ENCODE measurements at places on chromosomes 13 and 19.

DNA sequence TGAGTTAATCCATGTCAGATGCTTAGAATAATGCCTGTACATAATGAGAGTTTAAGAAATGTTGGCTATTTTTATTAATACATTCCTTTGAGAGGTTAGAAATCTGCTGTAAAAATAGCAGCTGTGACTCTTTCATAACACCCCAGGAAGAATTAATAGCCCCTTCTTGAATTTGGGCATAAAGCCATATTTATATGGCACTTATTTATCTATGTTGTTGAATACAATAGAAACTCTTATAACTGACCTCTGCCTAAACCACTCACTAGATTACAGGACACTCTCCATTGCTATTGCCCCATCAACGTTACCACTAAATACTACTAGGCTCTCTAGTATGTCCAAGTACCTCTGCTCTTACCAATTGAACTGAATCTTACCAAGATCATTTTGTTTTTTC, 16.3 kb downstream of the NEK5 start:
- no peak for DNase-seq

- no peak for DNase-seq
These were observed 134.5 kb upstream of the TMTC4 start for GRCh38 chr13:100809129-100809390.

GRCh38 chr13:46006688-46007452, 45.7 kb downstream of the ZC3H13 start:
- DNase-seq: no peak

DNA sequence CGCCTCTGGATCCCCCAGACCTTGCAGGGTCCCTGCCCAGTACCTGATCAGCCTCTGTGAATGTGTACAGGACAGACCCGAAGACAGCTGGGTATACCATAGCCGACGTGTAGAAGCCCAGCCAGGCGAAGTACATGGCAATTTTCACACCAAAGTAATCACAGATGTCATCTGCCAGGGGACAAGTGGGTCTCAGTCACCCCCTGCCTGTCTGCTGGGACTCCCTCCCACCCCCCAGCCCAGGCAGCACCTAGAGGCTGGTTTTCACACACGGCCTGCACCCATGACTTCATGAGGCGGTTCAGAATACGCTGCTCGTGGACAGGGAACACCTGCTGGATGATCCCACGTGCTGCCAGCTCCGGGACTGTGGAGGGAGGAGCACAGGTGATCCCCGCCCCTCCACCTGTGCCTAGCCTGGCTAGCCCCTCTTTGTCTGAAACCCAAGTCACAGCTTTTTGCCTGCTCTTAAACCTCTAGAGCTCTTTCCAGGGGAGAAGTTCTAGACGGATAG, 3.6 kb downstream of the ANO8 start:
- DNase-seq: no peak

DNA sequence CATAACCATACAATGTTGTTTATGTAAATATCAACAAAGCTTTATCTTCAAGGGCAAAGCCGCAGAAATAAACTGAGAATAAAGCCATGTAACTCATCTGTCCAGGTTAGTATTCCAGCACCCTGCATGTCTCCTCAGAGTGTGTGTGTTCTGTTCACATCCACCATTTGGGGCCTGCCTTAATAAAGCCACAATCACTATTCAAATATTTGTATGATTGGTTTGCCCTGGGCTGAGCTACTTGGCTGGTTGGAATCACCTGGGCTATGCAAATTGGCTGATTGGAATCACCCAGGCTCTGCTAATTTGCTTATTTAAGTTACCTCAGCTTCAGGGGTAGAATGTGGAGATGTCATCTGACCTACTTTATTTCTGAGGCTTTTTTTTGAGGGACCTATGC, 42.4 kb upstream of the ZNF737 start:
- DNase-seq: no peak

GRCh38 chr13:71210861-71211260, 656.1 kb downstream of the DACH1 start:
- DNase-seq: no peak

DNA sequence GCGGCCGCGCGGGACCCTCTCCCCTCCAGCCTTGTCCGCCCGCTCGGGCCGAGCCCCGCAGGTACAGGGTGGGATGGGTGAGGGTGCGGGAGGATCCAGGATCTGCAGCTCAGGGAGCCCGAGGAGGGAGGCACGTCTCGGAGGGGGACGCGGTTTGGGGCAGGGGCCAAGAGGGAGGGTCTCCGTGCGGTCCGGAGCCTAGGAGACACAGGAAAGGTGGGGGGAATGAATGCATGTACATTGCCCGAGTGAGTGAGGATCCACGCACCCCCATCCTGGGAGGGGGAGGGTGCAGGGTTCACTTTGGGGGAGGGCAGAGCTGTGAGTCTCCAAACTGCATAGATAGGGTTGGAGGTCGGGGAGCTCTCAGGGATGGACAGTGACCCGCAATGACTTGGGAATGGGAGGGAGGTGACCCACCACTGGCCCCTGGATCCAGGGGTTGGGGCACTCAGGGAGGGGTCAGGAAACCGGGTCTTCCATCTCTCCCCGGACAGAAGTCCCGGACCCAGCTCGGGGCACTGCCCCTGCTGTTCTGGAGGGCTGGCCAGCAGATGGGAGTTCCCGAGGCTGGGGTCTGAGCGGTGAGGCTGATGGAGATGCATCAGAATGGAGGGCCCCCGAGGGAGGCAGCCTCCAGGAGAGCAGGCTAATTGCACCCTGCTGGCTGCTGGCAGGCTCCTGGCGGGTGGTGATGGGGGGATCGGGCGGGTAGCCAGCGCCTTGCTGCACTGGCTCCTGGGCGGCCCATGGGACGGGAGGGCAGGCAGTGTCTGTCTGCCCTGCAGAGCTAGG, 547 bp downstream of the KCNN1 start:
- no peak for DNase-seq

DNA sequence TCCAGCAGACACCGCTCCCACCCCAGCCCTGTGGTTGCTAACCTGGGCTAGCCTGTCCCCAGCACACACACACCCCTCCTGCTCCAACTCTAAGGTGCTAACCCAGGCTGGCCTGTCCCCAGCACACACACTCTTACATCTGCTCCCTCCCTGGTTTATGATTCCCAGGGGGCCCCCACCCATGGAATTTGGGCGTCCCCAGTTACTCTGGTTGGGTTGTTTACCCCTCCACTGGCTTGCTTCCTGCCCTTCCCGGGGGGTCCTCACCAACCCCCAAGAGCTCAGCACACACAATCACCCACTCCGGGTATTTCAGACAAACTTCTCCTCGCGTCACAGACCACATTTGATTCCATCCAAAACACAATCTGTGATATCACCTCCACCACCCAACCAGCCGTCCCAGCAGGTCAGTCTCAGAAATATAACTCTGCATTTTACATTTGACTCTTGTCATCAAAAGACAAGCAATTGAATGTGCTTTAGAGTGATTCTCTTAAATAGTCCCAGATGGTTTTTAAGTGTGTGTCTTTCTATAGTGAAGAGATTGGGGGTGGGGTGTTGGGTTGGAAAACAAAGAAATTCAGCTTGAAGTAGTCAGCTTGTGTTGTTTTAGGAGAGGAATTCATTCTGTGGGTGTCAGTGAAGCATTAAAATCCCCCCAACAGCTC, 20.1 kb downstream of the COL4A2 start:
- DNase-seq: no peak

DNA sequence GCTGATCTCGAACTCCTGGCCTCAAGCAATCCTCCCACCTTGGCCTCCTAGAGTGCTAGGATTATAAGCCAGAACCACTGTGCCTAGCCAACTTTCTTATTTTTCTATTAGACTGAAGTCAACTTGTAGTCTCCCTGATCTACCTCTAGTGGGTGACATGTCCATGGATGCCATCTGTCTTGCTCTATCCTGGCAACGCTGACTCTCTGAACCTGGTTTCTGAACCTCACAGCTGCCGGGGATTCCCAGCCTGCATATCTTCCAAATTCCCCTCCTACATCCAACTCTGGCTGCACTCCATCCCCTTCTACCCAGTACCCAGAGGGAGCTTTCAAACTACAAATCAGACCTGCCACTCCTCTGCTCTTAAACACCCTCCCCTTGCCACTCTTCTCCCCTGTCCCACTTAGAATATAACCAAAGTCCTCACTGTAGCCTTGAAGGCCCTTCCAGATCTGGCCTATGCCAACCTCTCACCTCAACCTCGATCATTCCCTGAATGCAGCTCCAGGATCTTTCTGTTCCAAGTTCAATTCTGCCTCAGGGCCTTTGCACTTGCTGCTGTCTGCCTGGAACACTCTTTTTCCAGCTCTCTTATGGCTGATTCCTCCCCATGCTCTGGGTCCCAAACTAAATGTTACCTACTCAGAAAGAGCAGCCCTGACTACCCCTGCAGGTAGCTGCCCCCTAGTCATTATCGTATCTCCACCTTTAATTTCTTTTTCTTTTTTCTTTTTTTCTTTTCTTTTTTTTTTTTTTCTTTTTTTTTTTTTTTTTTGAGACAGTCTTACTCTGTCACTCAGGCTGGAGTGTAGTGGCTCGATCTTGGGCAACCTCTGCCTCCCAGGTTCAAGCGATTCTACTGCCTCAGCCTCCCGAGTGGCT, 2.2 kb downstream of the CLIP3 start:
- no peak for DNase-seq

Data from stimulated activated CD8-positive, alpha-beta memory T cell treated with anti-CD3 and anti-CD28 coated beads, Interleukin-7, amount 100 ng/mL, for 4 hours (primary cell).